ENCODE measurements at places on chromosomes 11 and 22.

GRCh38 chr22:24393012-24393559, 34.3 kb upstream of the ADORA2A start:
- DNase-seq = no peak

- no peak for DNase-seq
Observed at GRCh38 chr11:118061586-118062125, 15.2 kb upstream of the TMPRSS4 start.

DNA sequence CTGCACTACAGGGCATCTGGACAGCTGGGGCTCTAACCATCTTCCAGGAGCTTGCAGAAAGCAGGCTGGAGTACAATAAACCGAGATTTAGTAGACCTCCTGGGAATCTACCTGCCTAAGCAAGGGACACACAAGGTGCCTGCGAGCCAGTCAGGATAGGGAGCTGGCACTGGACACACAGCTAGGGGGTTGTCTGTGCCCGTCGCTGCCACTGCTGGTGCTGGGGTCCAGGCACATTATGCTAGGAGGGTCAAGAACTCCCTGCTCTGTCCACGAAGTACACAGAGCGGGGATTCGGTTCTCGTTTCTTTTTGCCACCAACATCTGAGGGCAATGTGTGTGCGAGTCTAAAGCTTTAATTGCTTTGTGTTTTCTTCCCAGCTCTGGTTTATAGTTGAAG, 4.2 kb downstream of the RIC8A start:
- DNase-seq = no peak

- DNase-seq = no peak
Observed at GRCh38 chr22:28999919-29000556, 61.6 kb downstream of the C22orf31 start.

DNA sequence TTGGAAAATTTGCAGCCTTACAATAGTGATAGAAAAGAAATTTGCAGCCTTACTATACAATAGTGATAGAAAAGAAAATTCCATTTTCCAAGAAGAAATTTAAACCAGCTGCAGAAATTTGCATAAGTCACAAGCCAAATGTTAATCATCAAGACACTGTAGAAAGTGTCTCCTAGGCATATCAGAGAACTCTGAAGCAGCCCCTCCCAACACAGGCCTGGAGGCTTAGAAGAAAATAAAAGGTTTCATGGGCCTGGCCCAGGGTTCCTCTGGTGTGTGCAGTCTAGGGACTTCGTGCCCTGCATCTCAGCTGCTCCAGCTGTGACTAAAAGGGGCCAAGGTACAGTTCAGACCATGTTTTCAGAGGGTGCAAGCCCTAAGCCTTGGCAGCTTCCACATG, 6.0 kb downstream of the OR4A16 start:
- no peak for DNase-seq

DNA sequence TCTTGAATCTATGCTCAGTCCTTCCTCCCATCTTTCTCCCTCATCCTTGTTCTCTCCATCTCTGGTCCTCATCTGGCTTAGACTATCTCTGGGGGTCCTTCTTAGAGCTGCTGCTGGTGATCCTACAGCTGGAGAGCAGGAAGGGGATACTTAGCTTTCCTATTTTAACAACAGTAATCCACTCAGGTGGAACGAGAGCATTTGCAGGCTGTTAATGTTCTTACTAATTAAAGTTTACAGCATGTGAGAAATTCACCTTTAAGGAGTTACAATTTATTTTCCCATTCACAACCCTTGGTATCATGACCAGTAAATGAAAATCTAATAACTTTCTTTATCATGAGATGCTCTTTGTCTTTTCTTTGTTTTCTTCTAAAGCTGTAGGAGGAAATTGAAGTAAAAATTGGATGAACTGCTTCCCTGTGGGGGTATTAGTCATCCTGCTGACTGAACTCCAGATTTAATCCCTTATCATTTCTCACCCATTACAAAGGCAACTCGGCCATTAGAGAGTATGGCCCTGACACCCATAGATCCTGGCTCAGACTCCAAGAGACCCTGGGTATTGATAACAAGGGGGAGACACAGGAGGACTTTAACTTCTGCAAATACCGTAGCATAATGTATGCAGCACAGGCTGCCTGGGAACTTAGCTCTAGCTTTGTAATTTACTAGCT, 37.6 kb upstream of the MTNR1B start:
- no peak for DNase-seq
